Gastroesophageal sphincter (tissue), 4 donors: ENCODE measurements at places on chromosomes 1 and 21. TPM values are rescaled to one million over a fixed set of nuclear protein-coding genes. Genes with fewer than 3 reads are reported as not detected.
A peak's percentile ranks its signal among the peaks of the same experiment; 100 is the strongest.

The SOX13 gene
- 17.7 TPM for total RNA-seq

The BSND gene
- total RNA-seq: not detected

The RAD54L gene
- not detected for total RNA-seq

The BCAR3 gene
- total RNA-seq: 36.5 TPM

The ADAMTS4 gene
- 60.6 TPM for total RNA-seq

The CYP4A11 gene
- total RNA-seq: not detected

The E2F2 gene
- 0.08 TPM for total RNA-seq

The FH gene
- 72.2 TPM for total RNA-seq

The SPATA21 gene
- total RNA-seq: not detected

DNA sequence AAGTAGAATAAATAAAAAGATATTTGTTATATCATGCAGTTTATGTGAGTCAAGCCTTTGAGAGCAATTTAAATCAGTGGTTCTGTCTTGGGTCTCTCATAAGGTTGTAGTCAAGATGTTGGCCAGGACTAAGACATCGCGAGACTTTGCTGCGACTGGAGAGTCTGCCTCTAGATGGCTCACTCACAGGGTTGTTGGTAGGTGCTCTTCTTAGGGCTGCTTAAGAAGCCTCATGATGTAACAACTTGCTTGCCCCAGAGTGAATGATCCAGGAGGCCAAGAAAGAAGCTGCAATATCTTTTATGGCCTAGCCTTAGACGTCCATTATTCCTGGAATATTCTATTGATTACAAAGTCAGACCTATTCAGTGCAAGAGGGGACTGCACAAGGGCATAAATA is 73.1 kb upstream of the CACHD1 start:
- ATAC-seq: no peak

- no peak for ATAC-seq
Observed at GRCh38 chr1:217313096-217313495, 317.8 kb downstream of the GPATCH2 start.

DNA sequence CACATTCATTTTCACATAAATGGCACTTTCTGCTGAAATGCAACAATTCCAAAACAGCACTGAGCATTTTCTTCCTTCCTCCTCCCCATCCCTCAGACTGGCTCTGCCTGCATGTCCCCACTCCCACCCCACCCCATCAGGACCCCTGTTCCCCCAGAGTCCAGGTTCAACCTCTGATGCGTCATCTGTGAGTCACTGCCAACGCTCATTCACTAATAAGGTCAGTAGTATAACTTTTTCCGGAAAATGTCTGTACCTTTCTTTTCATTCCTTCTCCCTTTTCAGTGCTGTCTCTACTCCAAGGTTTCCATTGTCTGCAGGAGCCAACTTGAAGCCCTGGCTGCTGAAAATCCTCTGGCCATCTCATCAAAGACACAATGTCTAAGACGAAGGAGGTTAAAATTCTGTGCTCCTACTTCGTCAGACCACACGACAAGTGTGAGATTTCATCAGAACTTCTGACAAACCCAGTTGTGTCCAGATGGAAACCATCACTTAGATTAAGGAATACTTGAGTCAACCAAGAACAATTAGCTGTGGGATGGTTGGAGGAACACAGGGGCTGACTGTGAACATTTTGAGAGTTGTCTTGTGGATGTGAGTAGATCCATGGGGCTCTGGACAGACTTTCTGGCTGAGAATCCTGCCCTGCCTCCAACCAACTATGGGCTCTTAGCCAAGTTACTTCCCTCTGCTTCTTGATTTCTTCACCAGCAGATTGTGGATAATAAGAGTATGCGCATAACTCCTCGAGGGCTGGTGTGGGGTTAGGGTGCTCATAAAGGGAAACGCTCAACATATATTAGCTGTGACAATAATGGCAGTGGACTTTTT is 35.6 kb upstream of the UTS2 start:
- no peak for ATAC-seq

- ATAC-seq: no peak
Observed at GRCh38 chr1:222785529-222785928, 29.3 kb upstream of the DISP1 start.

- ATAC-seq: no peak
Observed at GRCh38 chr1:205636732-205637131, 4.9 kb upstream of the ELK4 start.

- ATAC-seq: no peak
Observed at GRCh38 chr1:41354956-41355355, 6.3 kb upstream of the FOXO6 start.

GRCh38 chr1:10559386-10559785 is 84.6 kb downstream of the PEX14 start:
- ATAC-seq: no peak

GRCh38 chr21:18832950-18833349 is 429.4 kb upstream of the TMPRSS15 start:
- no peak for ATAC-seq

DNA sequence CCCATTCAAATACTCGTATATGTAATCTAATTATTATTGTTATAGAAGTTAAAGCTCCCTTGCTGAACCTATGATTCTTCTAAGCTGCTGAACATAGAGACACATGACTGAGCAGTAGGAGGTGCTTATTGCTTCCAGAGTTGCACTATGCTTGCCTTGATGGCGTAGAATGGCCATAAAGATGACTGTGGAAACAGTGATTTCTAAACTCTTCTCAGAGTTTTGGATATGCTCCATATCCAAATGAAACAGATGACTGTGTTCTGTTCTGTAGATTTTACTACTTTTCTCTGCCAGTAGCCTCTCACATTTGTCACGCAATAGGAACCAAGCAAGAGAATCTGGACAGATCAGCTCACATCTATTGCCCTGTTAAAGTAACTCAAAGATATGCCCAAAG is 88.1 kb upstream of the CACYBP start:
- no peak for ATAC-seq

GRCh38 chr1:225843426-225843795 is 33.5 kb downstream of the EPHX1 start:
- ATAC-seq: no peak

DNA sequence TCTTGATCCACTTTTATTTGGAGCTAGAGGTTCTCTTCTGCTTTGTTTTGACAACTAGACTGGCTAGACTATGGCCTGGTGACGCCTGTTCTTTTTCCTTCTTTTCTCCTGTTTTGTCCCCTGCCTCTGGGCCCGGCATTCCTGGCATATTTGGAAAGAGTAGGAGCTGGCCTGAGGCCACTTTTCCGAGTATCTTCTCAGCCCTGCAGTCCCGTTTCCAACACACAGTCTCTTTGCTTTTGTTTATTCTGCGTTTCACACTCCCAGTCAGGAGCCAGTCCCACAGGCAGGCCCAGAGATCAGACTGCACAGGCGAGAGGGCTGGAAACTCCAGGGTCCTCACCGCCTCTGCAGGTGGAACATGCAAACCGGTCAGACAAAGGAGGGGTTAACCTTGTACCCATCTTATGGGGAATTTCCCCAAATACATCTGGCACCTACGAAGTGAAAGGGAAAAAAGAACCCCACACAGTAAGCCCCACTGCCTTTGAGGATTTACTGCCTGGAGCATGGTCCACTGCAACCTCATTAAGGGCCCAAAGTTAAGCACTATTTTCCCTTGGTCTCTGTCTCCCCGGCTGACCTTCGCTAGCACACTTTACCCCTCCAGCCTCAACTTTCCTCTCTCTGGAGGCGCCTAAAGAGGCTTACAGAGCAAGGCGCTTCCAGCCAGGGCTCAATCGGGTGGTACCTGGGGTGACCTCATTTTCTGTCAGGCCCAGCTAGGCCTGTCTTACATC is 141.1 kb downstream of the TOMM20 start:
- peak; percentile 93 for ATAC-seq

DNA sequence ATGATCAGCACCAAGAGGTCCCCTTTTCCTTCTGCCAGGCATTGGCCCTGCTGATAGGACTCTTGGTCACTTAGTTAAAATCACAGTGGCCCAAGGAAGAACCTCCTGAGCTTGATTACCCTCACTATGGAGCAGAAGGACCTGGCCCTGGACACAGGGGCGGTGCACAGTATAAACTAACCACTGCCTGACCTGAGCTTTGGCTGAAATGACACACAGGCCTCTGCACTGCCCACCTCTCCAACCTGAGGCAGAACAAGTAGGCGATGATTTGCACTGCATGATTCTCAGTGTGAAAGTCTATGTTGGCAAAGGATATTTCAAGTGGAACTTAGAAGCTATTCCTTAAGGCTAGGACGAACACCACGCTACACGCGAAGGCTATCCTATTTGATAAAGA is 48.5 kb downstream of the CAPN2 start:
- no peak for ATAC-seq

- ATAC-seq: no peak
Observed at GRCh38 chr21:36487641-36488307, 7.9 kb upstream of the CLDN14 start.

GRCh38 chr1:162726555-162726954 is 63.9 kb upstream of the HSD17B7 start:
- ATAC-seq: no peak

DNA sequence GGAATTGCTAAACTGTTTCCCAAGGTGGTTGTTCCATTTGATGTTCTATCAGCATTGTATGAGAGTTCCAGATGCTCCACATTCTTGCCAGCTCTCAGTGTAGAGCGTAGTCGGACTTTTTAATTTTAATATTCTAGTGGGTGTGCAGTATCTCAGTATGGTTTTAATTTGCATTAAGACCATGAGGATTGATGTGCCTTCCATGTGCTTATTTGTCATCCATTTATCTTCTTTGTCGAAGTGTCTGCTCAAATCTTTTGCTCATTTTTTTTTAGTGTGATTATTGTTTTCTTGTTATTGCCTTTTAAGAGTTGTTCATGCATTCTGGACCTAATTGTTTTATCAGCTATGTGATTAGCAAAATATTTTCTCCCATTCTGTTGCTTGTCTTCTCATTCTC is 13.8 kb upstream of the GUCA2B start:
- ATAC-seq: no peak

DNA sequence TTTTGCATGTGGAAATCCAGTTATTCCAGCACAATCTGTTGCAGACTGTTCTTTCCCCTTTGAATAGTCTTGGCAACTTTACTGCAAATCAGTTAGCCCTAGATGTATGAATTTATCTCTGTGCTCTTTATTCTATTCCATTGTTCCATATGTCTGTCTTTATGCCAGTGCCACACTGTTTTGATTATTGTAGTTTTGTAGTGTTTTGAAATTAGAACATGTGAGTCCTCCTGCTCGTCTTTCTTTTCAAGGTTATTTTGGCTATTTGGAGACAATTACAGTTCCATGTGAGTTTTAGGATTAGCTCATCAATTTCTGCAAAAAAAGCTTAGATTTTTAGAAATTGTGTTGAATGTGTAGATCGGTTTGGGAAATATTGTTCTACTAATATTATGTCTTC is 26.6 kb downstream of the WNT3A start:
- ATAC-seq: no peak
